ENCODE measurements at places on chromosomes 4 and X.

- DNase-seq: no peak
Measured at GRCh38 chr4:148270630-148271029, 171.6 kb downstream of the NR3C2 start.

GRCh38 chr4:168646001-168646768 is 149.3 kb downstream of the PALLD start:
- DNase-seq: no peak

- no peak for DNase-seq
Measured at GRCh38 chrX:136097871-136098805, 49.2 kb upstream of the FHL1 start.

GRCh38 chr4:89551191-89551590 is 243.6 kb upstream of the GPRIN3 start:
- no peak for DNase-seq

DNA sequence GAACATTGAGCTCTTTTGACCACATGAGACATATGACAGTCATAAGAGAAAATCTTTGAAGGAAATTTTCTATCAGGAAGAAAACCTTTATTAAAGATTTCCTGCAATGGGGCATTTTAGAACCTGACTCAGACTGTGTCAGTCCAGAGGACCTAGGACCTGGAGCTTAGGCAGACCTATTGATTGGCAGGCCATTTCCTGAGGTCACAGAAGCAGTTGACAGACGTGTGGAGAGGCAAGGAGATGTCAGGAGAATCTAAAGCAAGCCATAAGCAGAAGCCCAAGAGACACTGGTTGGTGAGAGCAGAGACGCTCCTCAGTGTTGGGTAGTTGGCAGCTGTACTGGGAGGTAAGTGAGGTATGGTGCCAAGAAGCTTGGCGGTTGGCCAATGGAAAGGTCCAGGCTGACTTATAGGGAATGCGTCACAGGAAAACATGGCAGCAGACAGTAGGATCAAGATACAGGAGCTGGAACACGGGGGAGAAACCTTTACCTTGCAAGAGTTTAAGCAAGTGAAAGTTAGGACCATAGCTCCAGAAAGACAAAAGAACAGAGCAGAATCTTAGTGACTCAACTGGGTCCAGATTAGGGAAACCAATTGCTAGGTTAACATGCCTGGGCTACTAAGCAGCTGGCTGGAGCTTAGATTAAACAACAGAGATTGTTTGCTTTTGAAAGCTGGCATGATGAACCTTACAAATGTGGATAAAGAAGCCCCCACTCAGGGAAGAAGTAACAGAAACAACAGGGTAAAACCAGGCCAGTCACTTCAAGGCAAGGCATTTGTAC is 18.6 kb downstream of the PALLD start:
- DNase-seq: no peak

DNA sequence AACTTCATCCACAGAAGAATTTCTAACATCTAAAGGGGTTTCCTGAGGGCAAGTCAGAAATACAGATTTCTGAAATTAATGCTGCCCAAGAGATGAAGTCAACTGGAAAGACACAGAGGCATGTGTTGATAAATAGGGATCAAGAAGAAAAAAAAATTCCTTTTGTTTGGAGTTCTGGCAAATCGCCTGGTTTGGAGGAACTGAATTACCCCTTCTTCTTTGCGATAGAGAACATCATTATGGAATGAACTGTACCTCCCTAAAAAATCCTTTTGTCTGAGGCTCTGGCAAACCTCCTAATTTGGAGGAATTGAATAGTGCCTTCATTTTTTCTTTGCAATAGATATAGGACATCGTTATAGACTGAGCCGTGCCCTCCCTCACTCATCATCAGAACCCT is 200.9 kb downstream of the DHRSX start:
- DNase-seq: no peak

DNA sequence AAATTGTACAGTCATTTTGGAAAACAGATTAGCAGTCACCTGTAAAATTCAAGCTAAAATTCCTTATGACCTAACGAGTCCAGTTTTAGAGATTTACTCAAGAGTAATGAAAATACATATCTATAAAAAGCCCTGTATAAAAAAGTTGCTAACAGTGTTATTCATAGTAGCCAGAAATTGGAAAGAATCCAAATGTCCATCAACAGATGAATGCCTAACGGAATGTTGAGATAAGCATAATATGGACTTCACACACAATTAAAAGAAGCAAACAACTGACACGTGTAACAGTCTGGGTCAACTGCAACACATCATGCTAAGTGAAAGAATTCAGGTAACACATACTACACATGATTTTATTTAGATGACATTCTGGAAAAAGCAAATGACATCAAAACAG is 584.8 kb upstream of the AGA start:
- DNase-seq: no peak

DNA sequence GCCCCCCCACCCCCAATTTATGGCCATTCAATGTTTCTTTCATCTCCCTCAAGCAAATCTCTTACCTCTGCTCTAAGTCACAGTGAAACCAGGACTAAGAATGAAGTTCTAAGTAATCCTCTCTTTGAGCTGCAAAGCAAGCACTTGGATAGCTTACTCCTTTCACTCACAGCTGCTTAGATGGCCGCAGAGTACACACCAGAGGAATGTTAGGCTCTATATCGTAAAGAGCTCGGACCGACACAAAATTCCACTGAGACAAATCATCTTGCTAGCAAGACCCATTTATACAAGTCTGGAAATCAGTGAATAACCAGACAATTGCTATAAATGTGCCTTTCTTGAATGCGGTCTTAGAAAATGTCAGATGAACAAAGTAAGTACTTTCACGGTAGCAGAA is 135.0 kb downstream of the IDS start:
- no peak for DNase-seq

- no peak for DNase-seq
Measured at GRCh38 chrX:12871257-12871656, 4.4 kb downstream of the TLR7 start.

DNA sequence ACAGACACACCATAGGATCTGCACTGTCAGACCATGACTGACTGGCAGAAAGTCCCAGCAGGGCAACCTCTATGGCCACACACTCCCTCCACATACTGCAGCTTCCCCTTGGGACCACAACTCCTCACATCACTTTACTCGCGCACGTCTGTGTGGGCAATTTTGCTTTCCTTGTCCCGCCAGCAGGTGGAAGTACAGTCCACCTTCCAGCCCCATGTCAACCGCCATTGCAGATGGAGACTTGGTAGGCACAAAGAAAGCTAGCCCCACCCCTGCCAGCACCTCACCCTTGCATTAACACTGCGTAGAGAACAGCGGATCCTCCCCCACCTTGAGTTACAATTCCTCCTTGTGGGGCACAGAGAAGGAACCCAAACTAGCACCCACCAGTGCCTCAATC is 74.4 kb upstream of the NAP1L2 start:
- DNase-seq: no peak

DNA sequence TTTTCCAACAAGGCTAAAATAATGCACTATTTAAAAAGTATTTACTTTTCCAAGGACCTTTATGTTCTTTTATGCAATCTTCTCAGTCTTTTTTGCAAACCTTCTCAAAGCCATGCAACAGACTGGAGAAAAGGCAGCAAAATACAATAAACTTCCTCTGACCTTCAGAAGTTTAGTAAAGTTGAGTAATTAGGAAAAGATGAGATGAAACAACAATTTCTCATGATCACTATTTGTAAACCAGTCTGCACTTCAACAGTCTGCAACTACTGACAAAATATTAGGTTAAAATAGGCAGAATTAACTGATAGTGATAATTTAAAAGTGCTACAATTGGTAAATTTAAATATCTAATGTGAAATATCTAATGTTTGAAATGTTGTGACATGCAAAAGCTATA is 884.9 kb upstream of the PCDH10 start:
- DNase-seq: no peak

DNA sequence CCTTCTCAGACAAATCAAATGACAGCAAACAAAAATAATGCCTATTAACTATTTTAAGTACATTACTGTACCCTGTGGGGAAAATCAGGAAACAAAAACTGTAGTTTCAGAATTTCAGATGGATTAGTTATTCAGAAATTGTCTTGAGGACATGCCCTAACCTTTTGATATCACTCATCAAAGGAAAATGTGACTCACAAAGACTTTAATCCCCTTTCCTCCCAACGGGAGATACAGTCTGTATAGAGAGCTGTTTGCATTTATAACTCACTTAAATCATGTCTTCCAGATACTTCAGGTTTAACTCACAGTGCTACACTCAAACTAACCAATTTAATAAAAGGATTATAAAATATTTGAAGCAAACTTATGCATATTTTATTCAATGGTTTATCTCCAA is 304.0 kb downstream of the MAPK10 start:
- no peak for DNase-seq

DNA sequence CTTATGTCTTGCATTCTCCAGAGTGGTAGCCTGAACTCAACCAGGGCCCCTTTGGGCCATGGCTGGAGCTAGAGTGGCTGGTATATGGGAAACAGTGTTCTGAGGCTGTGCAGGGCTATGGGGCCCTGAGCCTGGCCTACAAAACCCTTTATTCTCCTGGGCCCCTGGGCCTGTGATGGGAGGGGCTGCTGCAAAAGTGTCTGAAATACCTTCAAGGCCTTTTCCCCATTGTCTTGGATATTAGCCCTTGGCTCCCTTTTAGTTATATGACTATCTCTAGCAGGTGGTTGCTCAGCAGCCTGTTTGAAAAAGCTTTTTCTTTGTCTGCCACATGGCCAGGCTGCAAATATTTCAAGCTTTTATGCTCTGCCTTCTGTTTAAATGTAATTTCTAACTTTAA is 22.5 kb downstream of the APOOL start:
- DNase-seq: no peak

- DNase-seq: no peak
Measured at GRCh38 chr4:75820676-75821075, 81.6 kb downstream of the PPEF2 start.

GRCh38 chrX:53281321-53281822 is at the start of gene IQSEC2:
TSS of gene IQSEC2 (minus strand) at chrX:53281584.
- no peak for DNase-seq

GRCh38 chrX:122770581-122770980 is 413.5 kb upstream of the GRIA3 start:
- no peak for DNase-seq

GRCh38 chr4:77308843-77309242 is 151.8 kb downstream of the CCNG2 start:
- no peak for DNase-seq

DNA sequence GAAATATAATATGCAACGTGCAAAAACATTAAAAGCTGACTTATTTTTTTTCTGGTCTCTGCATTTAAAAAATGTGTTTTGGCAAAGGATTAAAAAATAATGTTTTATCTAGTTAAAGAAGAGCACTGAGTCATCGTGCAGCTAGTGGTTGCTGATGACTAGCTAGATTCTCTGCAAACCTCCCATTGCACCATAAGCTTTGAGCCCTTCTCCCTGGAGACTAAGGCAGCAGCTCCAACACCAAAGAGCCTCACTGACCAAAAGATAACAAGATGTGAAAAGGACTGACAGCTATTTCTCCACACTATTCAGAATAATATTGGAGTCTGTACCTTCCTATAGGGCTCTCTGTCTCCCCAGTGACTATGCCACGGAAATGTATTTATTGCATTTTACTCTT is 424.3 kb downstream of the SLITRK2 start:
- no peak for DNase-seq

- no peak for DNase-seq
Measured at GRCh38 chr4:141132709-141133145, 542 bp downstream of the RNF150 start.

DNA sequence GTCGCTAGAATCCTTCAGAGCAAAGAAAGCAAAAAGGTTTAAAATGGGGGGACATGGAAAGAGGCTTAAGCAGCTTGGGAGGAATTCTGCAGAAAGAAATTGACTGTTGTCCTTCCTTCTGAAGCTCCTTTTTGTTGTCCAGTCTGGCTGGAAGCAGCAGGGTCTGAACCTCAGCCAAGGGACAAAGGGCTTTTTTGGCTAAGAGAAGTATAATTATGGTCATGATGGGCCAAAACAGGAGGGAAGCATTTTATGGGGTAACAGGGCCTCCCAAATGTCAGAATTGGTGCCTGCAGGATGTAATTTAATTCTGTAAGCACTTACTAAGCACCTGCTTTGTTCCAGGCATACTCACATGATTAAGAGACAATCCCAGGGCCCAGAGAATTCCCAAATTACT is 74.2 kb upstream of the CPEB2 start:
- DNase-seq: no peak

- no peak for DNase-seq
Measured at GRCh38 chrX:1902901-1903235, 288.0 kb downstream of the ASMT start.

- DNase-seq: peak; percentile 67
Measured at GRCh38 chr4:48963042-48963679, 22.9 kb upstream of the CWH43 start.

DNA sequence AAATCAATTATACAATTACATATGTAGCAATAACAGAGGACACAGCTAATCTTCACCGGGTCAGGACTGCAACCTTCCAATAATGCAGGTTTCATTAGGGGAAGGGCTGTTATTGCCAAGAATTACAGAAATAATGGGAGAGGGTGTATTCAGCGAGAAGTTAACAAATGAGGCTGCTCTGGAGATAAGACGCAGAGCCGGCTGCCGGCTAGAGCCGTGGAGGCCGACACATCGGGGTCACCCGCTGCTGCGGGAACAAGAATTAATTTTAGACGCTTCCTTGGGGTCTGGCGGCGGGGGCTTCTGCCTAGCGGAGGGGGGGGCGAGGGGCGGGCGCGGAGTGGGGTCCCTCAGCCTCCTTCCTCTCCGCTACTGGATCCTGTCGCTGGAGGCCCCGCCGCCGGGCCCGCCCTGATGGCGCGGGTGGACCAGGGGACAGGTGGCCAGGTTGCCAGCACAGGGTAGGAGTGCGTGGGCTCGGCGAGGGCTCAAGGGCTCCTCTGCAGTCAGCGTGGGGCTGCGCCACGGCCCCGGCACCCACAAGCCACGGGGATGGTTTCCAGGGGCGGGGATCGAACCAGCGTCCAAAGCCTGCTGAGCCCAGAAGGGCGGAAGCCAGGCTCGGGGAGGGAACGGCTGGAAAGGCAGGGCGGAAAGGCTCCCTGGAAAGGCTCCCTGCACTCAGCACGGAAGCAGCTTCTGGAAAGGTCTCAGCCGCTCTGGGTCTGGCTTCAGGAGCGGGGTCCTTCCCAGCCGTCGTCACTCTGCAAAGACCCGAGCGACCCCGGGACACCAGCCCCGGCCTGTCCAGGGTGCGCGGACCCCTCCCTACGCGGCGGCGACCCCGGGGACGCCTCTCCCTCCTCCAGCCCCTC is 113.8 kb upstream of the NKX1-1 start:
- no peak for DNase-seq
